ENCODE measurements at places on chromosomes 7 and 10.

- DNase-seq, result no peak
These were observed 358.2 kb upstream of the IGFBP3 start for GRCh38 chr7:46279290-46279689.

DNA sequence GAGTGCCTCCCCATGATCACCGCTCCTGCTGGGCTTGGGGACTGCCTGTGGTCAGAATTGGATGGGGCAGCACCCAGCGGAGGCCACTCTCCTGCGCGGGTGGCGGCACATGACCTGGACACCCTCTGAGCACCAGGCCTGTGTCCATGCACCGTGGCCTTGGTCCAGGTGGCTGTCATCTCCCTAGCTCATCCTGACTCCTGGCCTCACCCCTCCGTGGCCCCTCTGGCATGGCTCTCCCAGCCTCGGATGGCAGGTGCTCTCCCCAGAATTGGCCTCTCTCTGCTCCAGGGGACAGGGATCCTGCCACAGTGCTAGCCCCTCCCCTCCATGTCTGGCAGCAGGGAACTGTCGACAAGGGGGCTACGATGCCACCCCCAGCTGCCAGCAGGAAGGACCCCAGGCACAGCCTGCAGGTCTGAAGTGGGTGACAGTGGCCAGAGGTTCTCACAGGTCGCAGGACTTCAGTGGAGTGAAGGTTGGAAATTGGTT is 37.2 kb upstream of the BTBD16 start:
- no peak for DNase-seq

DNA sequence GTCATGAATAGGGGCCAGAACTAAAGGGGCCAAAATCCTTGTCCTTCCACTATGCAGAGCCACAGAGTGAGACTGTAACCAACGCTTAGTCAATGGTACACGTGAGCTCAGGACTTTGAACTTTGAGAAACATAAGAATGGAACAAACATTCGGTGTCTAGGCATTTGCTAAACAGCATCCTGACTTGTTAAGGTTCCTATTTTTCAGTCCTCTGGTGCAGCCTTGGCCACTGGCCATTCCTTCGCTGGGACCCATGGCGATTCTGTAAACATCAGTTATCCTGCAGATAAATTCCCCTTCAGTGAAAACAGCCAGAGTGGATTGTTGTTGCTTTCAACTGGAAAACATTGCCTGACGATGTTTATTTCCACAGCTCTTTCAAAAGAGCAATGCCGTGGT is 266.8 kb downstream of the SORCS1 start:
- no peak for DNase-seq

DNA sequence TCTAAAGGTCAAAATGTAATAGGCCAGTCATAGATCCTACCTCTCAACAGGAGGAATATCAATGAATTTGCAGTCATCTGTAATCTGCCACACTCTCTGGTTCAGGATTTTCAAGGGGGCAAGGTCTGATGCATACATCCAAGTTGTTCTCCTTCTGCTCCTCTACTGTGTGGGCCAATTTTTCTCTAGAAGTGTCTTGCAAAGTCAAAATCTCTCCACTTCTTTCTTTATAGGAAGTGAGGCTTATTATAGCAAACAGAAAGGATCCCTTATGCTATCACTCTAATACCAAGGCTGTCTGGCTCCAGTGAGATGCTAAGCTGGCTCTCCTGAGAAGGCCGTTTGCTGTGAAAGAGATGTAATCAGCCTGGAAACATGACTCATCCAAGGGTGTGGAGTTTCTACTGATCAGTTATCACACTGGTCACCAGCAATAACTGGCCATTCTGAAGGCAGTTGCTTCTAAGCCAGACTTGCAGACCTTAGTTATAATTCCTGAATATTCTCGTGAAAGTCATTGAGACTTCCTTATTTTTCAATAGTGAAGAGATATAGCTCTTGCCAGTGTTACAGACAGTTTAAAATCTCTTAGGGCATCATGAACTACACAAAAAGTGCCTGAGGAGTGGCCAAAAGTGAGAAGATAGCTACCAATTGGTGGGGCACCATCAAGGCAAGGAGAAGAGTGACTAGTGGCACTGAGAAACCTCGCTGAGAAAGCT is 43.2 kb upstream of the LRGUK start:
- no peak for DNase-seq

- DNase-seq, result no peak
These were observed 14.2 kb downstream of the DDX56 start for GRCh38 chr7:44559485-44559884.

DNA sequence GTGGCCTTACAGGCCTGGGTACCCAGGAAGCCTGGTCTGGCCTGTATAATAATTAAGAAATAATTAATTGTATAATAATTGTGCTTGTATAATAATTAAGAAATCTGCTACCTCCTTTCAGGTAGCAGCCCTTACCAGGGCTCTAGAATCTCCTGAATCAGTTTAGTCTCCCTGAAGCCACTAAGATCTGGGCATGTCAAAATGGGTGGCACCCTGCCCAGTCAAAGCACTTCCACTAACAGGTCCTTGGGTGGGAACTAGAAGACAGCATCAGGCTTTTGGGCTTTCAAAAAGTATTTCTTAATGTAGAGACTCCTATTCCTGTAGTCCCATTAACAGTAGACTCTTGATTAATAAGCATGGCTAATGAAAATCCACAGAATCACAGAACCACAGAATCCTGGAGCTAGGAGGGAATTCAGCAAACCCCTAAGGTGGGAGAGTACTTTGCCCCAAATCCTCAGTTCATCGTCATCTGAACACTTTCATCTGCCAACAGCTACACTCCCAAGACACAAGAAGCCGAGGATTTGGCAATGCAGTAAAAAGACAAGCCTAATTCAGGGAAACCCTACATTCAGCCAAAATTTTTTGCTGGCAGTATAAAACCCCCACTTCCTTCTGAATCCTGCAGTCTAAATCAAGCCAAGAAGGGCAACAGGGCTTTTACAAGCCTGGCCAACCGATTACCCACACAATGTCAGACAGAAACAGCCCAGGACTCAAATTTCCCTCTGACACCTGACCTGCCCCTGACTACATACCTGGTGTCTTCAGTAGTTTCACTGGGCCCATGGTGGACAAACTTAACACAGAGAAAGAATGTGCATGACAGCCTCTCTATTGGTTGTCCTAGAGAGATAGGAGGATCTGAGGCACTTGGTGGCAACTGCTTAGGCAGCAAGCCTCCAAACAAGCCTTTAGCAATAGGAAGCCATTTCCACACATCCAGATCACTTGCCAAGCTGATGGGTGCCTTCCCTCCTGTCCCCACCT is 5.9 kb upstream of the IL6 start:
- no peak for DNase-seq

DNA sequence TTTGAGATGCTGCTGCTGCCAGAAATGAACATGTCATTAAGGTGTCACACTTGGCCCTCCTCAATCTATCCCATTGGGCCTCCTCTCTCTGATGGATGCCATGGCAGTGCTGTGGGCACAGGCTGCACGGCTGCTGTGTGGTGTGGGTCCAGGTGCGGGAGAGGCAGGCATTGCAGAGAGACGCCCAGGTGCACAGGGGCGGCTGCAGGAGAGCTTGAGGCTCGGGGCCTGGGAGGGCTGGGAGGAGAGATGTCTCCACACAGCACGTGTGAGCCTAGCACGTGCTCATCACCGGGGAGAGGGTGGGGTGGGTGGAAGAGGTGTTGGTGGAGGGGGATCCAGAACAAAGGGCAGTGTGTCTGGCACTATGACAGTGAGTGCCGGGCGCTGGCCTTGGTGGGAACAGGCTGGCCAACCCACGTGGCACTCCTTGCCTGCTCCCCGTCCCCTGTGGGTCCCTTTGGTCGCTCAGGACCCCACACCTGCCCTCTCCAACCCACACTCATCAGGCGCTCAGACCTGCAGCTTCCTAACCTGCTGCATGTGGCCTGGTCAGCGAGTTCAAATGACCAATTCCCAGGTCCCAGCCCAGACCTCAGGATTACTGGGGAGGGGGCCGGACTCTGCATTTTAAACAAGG is 39.9 kb upstream of the BNIP3 start:
- no peak for DNase-seq

GRCh38 chr7:118327174-118327573 is 102.7 kb downstream of the ANKRD7 start:
- DNase-seq, result no peak

GRCh38 chr7:22302193-22302592 is 54.8 kb downstream of the RAPGEF5 start:
- DNase-seq, result no peak

Data from stimulated activated CD4-positive, alpha-beta T cell treated with anti-CD3 and anti-CD28 coated beads, Interleukin-15, amount 100 ng/mL, for 1 hour (primary cell).